ENCODE measurements at places on chromosomes 12 and 14.

DNA sequence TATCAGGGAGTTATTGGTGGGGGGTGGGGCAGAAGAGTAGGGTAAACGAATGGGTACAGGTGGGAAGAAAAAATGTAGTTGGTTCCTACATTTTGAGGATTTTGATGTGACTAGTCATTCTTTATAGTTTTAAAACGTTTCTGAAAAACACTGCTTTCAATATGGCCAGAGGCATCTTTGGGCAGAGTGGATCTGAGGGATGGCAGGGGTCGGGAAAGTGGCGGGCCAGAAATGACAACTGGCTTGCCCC lies 527 bp upstream of the ATP23 start:
- no peak for DNase-seq

DNA sequence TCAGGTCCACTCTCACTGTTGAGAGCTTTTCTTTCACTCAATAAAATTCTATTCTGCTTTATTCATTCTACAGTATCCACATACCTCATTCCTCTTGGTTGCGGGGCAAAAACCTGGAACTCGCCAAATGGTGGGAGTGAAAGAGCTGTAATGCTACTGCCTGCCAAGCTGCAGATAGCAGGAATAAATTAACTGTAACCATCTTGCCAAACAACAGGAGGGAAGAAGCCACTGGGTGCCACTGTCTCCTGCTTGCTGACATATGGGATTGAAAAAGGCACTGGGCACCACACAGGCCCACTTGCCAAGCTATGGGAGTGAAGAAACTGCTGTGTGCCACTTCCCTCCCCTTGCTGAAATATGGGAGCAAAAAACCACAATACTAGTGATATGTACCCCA lies 111.9 kb upstream of the CNTN1 start:
- no peak for DNase-seq

GRCh38 chr14:92517761-92518160 lies 4.2 kb downstream of the RIN3 start:
- no peak for DNase-seq

- no peak for DNase-seq
Observed at GRCh38 chr12:13941258-13942249, 39.8 kb downstream of the GRIN2B start.

DNA sequence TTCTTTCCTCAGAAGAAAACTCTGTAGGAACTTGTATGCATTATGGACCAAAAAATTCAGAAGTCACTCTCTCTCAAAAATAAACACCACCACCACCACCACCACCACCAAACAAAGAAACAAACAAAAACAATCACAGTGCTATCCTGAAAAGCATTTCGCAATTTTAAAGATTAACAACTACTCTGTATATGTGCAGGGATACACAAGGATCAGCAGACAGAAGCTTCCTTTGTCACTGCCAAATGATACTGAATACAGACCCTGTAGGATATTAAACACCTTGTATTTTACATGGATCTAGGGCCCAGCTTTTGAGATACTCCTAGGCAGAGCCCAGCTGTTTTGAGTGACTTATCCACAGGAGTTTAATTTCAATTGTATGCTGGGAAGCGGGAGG lies 31.7 kb downstream of the ATP2B1 start:
- DNase-seq, result no peak

- DNase-seq, result no peak
Observed at GRCh38 chr12:72647139-72647538, 375.0 kb downstream of the TRHDE start.

GRCh38 chr12:30631740-30632139 lies 63.9 kb downstream of the IPO8 start:
- no peak for DNase-seq

- DNase-seq, result no peak
Observed at GRCh38 chr12:29756741-29757390, 26.9 kb downstream of the TMTC1 start.

- DNase-seq, result no peak
Observed at GRCh38 chr12:68478516-68479260, 132.0 kb upstream of the RAP1B start.

DNA sequence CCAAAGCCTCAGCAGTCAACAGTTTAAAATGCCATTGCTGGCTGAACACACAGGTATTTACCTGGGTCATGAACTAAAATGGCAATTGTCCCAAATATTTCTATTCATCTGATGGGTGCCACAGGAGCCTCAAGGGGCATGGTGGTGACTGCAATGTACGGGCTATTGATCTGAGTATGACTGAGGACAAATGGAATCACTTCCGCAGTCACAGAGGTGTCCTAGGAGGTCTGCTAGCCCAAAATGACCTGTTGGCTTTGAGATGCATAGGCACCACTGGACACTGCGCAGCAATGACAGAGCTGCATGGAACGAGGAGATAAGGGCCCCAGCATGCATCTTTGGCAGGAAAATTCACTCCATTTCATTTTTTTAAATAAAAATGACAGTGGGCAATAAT lies 474.1 kb upstream of the SOX5 start:
- DNase-seq, result no peak

DNA sequence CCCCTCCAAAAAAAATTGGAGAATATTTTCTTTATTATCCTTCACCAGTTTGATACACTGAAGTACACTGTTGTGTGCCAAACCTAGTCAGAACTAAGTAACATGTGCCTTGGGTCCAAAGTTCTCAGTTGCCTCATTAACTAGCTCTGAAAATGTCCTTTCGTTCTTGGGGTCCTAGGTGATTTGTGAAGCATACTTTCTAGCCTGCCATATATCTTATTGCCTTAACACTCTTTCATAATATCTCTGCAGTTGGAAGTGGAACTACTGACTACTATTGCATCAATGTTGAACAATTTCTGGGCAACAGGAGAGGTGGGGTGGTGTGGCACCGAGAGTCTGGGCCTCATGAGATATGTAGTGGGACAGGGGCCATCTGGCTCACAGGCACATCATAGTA lies 592.9 kb upstream of the FBXO33 start:
- DNase-seq, result no peak

GRCh38 chr14:58298477-58299400 lies at the start of gene ARID4A:
Gene ARID4A (plus strand): TSS chr14:58298555. CDS start chr14:58299855, 1,300 bp downstream.
- DNase-seq, result peak; percentile 61

GRCh38 chr12:33245434-33245833 lies 194.2 kb downstream of the SYT10 start:
- no peak for DNase-seq

DNA sequence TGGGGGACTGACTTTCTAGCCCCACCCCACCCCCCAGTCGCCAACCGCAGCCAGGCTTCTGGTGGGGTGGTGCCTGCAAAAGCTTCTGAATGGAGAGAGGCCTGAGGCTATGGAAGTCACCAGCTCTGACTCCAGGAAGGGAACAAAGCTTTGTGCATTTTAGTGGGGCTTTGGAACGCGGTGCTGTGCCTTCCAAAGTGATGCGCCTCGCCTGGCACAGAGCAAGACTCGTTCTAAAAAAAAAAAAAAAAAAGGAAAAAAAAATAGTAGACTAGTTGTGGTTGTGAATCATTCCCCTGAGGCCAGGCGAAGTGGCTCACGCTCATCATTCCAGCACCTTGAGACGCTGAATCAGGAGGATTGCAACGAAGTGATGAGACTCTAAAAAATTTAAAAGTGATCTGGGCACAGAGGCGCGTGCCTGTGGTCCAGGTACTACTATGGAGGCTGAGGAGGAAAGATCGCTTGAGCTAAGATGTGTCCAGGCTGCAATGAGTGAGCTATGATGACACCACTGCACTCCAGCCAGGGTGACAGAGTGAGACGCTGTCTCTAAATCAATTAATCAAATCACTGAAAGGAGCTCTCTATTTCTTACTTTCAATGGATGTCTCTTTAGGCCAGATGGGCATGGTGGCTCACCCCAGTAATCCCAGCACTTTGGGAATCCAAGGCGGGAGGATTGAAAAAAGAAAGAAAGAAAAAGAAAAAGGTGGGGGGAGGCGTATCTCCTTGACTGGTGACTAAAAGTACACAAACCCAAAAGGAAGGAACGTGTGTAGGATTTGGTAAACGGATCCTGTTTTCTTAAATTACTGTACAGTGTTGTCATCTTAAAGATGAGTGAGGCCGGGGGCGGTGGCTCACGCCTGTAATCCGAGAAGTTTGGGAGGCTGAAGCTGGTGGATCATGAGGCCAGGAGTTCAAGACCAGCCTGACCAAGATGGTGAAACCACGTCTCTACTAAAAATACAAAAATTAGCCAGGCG lies 259.6 kb upstream of the ALG10B start:
- no peak for DNase-seq

- no peak for DNase-seq
Observed at GRCh38 chr14:84042992-84043391, 1487.0 kb upstream of the FLRT2 start.

DNA sequence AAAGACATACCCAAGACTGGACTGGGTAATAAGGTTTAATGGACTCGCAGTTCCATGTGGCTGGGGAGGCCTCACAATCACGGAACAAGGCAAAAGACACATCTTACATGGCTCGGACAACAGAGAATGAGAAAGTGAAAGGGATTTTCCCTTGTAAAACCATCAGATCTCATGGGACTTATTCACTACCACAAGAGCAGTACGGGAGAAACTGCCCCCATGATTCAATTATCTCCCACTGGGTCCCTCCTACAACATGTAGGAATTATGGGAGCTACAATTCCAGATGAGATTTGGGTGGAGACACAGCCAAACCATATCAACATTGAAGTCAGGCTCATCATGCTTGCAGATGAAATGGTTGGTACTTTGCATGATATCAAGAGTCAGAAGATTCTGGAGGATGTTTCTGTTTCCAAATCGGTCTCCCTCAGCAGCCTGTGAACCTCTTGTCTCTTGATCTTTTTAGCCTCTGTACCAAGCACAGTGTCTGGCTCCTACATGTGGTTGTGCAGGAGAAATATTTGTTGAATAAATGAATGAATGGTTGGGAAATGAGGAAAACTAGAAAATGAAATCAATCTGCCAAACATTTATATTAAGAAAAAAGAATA lies 98.6 kb downstream of the VRK1 start:
- DNase-seq, result no peak

DNA sequence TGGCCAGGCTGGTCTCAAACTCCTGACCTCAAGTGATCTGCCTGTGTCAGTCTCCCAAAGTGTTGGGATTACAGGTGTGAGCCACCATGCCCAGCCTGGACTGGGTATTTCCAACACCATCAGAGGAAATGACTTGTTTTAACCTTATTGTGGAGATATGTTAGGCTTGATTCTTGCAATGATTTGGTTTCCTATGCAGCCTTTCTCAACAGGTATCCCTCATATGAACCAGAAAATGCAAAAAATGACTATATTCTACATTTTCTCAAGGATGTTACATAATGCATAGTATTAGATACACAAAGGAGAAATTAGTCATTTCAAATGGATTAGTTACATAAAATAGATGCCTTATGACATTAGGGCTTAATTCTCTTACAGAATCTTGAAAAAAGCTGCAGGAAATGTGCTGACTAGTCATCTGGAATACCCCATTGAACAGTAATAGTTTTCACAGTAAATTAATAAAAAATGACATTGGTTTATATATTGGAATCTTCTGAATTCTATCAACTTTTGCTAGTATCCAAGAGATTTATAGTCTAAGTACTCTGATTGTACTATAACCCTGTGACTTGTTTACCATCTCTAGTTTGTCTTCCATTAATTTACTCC lies 132.6 kb downstream of the INSM2 start:
- DNase-seq, result no peak

DNA sequence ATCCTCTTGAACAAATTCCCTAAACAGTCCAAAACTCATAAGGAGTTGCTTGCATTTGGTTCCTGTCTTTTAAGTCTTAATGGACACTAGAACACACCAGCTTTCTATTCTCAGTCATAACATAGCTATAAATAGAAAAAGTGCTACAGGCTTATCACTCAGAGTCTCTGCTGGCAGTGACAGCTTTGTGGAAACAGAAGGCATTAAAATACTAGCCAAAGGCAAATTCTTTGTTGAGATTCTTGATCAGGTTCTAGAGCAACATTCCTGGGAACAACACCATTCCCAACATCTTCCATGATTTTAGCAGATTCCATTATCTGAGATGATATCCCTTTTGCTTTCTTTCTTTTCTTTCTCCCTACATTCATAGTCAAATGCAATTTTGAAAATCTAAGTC lies 207.7 kb upstream of the PLEKHG7 start:
- DNase-seq, result no peak

DNA sequence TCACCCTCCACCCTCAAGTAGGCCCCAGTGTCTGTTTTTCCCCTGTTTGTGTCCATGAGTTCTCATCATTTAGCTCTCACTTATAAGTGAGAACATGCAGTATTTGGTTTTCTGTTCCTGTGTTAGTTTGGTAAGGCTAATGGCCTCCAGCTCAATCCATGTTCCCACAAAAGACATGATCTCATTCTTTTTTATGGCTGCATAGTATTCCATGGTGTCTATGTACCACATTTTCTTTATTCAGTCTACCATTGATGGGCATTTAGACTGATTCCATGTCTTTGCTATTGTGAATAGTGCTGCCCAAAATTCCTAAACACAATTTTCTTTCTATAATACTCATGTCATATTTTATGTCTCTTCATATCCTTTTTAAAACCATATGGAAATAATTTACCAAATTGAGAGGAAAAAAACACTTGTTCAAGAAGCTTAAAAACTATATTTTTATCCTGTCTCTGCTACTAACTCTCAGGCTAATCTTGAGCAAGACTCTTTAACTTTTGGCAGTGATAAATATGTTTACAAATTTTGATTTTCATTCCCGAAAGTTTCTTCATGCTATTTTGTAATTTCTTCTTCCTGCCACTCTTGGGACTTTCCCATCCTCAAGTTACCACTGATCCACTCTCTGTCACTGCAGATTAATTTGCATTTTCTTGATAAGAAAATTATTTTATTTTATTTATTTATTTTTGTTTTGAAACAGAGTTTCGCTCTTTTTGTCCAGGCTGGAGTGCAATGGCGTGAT lies 28.0 kb upstream of the OSBPL8 start:
- DNase-seq, result no peak

- no peak for DNase-seq
Observed at GRCh38 chr14:26808407-26808806, 210.6 kb upstream of the NOVA1 start.

DNA sequence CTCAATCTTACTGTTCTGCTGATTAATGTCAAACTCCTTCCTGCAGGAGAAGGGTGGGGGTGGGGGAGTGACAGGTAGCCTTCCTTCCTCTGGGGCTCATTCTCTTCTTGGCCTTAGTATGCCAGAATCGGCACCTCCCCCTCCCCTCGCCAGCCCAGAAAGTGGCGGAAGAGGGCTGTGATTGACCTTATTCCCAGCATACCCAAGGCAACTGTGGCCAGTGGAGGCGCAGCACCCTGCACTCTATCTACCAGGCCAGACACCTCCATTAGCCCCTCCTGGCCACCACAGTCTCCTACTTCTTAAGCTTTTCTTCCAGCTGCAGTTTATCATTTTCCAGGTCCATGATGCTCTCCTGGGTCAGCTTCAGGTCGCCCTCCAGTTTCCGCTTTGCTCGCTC lies 15.5 kb downstream of the MYH6 start:
- DNase-seq, result no peak

GRCh38 chr14:104734051-104734587 lies 10.1 kb downstream of the ADSS1 start:
- no peak for DNase-seq
